ENCODE measurements at places on chromosomes 5 and 9.

- DNase-seq = no peak
Measured at GRCh38 chr9:19934301-19934871, 145.5 kb upstream of the SLC24A2 start.

- DNase-seq = no peak
Measured at GRCh38 chr5:73268826-73269225, 95.8 kb downstream of the TMEM174 start.

- no peak for DNase-seq
Measured at GRCh38 chr9:129630967-129631673, 5.2 kb downstream of the NTMT1 start.

DNA sequence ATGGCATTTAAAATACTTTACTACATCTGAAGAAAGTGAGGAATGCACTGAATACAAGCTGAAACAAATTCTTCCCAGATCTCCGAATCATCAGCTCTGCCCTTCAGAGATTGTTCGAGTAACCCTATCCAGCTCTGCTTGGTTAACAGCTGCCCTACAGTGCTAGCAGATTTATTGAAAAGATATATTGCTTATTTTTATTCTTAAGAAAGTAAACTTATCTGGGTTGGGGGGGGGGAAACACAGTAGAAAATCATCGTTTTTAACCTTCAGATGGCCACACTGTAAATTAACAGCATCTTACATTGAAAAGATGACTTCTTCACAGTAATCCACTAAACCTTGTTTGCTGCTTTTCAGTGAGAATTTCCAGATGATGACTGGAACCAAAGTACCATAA, 210.8 kb downstream of the NFIB start:
- no peak for DNase-seq

DNA sequence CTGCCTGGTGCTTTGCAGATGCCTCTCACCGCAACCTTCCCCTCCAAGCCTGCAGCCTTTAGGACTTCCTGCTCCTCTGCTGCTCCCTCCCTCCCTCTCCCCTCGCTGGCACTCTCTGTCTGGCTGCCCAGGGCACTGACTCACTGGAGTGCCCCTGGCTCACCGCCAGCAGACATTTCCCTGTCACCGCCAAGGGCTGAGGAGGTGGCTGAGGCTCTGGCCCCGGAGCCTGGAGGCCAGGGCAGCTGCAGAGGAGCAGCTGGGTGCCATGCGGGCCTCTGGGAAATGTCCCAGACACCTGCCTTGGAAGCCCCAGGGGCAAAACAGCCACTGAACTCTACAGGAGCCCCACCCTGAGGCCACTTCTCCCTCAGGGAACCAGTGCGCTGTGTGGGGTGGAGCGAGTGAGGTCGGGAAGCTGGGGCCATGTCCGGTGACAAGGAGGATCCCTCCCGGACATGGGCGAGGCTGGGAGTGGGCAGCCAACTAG, 53.4 kb downstream of the TENT4A start:
- peak; percentile 81 for DNase-seq

- DNase-seq = peak; percentile 33
Measured at GRCh38 chr9:127214421-127215267, 49.9 kb upstream of the GARNL3 start.

DNA sequence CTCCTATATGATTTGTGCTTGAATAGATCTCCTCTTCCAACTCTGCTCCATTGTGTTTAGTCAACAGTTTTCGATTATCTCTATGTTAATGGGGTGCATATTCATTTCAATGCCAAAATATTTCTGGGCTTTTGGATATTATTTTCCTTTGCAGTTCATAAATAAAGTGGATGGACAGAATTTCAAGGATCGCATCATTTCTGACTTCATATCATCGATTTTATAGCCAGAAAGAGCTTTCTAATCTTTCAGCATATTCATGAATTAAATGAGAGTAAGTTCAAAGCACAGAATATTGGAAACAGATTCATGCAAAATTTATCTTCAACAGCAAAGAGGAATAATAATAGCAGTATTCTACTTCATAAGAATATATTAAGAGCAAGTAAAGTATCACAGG, 60.0 kb upstream of the MINAR2 start:
- DNase-seq = no peak

- DNase-seq = no peak
Measured at GRCh38 chr5:134500699-134501430, 24.6 kb upstream of the JADE2 start.

- no peak for DNase-seq
Measured at GRCh38 chr9:121646992-121647391, 4.4 kb upstream of the DAB2IP start.

DNA sequence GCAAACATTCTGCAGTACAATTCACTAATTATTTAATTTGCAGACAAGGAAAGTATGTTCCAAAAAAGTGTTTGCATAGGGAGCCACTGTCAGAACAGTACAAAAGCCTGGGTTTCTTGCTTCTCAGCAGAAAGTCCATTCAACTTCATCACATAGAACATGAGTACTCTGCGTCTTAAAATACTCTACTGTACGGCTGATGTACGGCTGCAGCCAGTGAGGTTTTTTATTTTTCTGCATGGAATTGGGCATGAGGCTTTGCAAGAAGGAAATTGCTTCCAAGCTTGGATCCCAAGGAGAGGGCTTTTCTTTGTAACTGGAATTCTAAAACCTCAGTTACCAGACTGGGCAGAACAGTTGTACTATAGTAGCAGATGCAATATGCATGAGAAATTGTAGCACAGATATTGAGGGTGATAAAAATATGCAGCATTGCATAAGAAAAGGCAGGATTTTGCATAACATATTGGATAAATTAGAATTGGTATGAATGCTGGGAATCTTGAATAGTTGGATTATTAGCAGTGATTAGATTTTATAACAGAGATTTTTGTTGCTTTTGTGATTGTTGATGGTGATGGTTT, 178.1 kb upstream of the CDH9 start:
- no peak for DNase-seq

GRCh38 chr9:114693248-114693855, 11.4 kb upstream of the TEX48 start:
- DNase-seq = no peak

DNA sequence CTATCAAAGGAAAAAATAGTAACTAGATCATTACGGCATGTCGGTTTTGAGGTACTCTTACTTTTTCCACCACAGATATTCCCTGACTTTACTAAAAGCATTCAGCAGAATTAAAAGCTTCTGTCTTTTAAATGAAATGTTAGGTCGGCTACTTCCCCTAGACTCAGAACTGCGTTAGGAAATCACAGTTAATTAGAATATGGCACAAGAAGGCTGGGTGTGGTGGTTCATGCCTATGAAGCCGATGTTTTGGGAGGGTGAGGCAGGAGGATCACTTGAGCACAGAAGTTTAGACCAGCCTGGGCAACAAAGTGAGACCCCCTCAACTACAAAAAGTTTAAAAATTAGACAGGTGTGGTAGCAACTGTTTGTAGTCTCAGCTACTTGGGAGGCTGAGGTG, 24.4 kb downstream of the CEMIP2 start:
- DNase-seq = no peak

DNA sequence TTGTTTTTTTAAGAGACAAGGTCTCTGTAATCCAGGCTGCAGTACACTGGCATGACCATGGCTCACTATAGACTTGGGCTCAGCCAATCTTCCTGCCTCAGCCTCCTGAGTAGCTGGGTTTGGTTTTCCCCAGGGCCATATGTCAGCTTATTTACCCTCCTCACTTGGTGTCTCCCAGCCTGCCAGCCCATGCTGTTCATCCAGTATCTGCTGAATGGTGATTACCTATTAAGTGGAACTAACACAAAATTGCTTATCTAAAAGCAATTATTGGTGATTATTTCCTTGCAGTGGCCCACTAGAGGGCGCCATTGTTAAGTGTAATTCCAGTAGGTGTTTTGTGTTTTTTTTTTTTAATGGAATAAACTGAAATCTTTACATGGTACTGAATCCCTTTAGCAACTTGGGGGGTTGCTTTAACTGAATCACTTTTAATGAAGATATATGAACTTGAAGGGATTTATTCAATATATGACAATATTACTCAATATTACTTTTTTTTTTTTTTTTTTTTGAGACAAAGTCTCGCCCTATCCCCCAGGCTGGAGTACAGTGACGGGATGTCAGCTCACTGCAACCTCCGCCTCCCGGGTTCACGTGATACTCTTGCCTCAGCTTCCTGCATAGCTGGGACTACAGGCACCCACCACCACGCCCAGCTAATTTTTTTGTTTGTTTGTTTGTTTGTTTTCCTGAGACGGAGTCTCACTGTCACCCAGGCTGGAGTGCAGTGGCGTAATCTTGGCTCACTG, 13.8 kb downstream of the EXOSC2 start:
- peak; percentile 52 for DNase-seq

DNA sequence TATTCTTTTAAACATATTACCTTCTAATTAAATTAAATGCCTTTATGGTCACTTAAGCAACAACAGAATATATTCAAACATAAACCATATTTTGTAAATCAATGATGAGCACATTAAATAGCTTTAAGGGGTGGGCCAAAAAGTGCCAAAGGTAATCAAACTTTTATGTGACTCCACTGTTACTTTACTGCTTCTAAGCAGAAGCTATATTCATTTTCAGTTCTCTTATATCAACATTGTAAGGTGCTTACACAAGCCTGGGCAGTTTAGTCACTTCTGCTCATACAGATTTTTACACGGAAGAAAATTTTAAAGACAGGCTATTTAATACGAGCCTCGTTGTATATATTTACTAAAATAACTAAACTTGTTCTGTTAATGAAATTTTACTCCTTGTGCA, 29.9 kb downstream of the RFX3 start:
- DNase-seq = no peak

- no peak for DNase-seq
Measured at GRCh38 chr9:114853071-114853855, 47.4 kb upstream of the TNFSF15 start.

- DNase-seq = no peak
Measured at GRCh38 chr5:122031836-122032235, 46.2 kb downstream of the LOX start.

- no peak for DNase-seq
Measured at GRCh38 chr5:172541099-172541772, 86.9 kb upstream of the SH3PXD2B start.

- no peak for DNase-seq
Measured at GRCh38 chr5:17185773-17186172, 31.7 kb upstream of the BASP1 start.

GRCh38 chr9:36007852-36008251, 28.9 kb upstream of the RECK start:
- DNase-seq = no peak

DNA sequence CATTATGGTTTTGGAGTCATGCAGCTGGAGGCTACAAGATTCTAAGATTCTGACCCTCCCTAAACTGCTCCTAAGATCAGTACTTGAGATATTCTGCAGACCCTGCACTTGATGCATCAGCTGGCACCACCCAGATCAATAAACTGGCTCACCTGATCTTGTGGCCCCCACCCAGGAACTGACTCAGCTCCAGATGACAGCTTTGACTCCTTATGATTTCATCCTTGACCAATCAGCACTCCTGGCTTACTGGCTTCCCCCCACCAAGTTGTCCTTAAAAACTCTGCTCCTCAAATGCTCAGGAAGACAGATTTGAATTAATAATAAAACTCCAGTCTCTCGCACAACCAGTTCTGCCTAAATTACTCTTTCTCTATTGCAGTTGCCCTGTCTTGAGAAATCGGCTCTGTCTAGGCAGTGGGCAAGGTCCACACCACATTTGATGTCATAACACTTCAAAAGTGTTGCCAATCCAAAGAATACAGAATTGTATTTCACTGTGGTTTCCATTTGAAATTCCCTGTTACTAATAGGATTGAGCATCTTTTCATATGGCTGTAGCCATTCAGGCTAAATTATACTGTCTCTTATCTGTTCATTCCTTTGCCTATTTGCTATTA, 14.8 kb upstream of the SLC30A5 start:
- DNase-seq = no peak

DNA sequence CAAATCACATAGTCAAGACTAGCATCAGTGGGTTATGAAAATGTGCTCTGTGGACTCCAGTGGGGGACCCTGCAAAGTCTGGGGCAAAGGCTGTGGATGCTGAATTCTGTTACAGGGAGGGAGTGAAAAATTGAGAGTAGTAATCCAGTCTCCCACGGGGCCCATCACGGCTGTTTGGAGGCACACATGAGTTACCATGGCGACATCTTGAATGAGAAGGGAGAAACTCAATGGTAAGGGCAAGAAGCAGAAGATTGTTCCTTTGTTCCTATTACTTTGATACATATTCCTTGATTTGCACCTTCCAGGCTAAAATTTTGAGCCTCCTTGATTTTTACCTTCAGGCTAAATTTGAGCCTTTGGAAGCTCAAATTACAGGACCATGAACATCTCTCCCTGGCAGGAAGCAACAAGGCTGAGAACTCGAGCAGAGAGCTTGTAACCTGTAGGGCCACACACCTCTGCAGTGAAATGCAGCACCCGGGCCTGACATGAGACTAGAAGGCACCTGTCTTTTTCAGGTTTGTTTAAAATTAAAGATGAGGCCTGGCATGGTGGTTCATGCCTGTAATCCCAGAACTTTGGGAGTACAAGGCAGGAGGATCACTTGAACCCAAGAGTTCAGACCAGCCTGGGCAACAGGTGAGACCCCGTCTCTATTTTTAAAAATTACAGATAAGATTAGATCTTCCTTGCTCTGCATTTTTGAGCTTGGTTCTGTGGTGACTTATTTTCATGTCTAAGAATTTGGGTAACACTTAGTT, 31.0 kb upstream of the ZFR start:
- no peak for DNase-seq

DNA sequence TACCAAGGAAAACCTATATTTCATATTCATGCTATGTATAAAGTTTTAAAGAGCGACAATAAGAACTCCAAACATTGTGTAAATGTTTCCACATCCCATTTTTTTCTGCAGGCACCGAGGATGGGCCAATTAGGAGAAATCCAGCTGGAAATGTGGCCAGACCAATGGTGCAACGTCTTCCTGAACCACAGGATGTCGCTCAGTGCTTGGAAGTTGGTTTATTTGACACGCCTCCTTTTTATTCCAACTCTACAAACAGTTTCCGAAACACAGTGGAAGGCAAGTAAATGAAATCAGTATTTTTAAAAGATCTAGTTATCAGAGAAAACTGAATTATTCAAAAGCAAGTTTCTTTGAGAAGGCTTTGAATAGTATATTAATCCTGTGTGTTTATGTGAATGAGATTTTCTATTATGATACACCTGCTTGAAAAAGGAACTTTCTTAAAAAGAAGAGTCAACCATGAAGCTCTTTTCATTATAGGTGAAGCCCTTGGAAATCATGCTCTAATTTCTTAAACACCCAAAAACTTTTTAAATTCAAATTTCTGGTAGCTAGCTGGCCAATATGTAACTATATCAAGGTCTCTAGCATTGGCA, 9.1 kb downstream of the TYRP1 start:
- no peak for DNase-seq

- DNase-seq = no peak
Measured at GRCh38 chr5:93421468-93421867, 159.6 kb downstream of the NR2F1-AS1 start.

DNA sequence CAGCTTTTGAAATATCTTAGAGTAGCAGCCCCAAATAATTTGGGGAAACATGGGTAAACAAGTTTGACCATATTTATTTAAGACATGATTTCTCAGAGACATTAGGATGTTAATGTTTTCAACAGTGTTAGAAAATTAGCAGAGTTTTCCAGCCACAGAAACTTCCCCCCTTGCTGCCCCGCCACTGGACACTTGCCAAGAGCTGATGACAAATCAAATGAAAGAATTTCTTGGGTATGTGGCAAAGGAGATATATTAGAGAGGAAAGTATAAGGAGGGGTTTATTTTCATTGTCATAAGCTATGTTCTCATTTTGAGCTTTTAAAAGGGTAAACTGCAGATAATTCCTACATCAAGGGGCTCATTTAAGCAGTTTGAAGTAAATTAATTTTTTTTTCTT, 15.9 kb downstream of the GABRA1 start:
- DNase-seq = no peak

Measured in CD4-positive, alpha-beta T cell treated with Interferon gamma for 1 hour (primary cell).